IMR-90 (cell line): ENCODE measurements at places on chromosomes 3 and 15. TPM values are rescaled to one million over a fixed set of nuclear protein-coding genes. Genes with fewer than 3 reads are reported as not detected.

- DNase-seq, result no peak
Measured at GRCh38 chr3:171700653-171701052, 109.6 kb downstream of the PLD1 start.

DNA sequence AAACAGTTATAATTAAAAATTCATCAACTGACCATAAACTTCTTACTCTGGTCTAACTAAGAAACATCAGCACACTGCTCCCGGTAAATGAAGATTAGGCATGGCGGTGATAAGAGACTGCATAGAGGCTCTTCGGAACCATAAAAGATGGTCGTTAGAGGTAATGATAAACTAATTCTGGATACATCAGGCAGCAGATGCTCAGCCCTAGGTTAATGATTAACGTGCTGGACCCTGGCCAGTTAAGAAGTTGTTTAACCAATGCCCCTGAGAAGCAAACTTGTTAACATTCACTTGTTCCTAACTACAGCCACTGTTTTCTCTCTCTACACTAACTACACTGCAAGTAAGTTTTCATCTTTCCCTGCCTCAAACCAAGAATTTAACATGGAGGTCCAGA, 111.5 kb downstream of the PDZRN3 start:
- DNase-seq, result no peak

DNA sequence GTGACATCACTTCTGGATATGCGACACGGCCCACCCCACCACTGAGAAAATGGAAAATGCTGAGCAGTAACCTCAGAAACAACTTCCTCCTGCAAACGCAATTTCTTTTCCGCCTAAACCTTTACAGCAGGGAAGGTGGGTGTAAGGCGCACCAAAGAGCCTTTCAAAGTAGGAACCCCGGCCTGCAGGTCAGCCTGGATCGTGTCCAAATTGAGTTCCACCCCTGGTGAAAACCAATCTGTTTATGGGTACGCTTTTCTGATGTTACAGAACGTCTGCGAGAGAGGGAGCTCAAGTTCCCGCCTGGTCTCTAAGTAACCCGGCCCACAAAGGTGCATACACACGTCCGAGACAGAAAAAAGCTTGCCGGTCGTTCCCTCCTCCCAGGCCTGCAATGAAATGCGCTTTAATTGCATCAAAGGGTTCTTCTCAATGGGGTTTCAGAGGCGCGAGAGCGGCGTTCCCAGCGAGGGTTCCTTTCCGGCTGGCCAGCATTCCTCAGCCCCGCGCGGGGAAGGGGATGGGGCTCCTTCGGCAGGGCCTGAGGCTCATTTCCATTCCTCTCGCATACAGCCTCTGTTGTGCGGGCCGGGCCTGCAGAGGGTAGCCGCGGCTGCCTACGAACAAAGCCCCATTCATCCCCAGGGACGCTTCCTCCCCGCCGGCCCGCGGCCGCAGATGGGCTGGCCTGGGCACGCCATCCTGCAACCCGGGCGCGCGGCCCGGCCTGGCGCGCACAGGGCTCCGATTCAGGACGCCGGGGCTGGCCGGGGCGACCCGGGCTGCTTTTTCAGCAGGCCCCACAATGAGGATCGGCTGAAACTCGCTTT, 138.1 kb downstream of the TMCO5A start:
- DNase-seq, result peak; percentile 71

DNA sequence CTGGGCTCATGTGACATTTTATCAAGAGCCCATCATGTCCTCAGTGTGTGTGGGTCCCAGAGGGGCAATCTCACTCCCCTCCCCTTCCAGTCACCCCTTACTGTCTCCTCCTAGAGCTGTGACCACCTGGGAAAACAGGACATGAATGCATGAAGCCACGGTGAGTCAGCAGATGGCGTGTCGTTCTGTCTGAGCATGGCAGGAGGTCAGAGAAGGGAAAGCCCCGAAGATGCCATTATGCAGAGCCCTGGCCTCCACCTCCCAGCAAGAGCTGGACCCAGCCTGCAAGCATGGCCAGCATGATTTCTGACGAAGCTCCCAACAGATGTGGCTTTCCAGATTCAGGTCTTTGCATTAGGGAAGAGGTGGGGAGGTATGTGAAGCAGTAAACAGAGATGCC, 118.5 kb downstream of the TLE3 start:
- peak; percentile 18 for DNase-seq

DNA sequence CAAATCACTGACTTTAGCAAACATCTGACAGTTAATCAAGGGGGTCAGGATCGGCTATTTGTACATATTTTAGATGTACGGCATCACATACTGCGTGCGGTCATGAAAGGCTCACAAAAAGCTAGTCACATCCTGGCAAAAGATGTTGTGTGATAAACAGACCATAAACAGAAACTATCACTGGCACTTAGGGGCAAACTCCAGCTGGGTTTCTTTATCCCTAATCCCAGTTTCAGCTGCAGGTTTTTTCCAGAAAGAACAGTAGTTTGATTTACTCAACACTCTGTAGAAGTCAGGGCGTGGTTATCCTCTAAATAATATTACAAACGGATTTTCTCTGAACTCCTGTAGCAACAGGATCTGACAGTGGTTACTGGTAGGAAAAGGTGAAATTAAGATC, 112.4 kb upstream of the BHLHE40 start:
- peak; percentile 30 for DNase-seq

DNA sequence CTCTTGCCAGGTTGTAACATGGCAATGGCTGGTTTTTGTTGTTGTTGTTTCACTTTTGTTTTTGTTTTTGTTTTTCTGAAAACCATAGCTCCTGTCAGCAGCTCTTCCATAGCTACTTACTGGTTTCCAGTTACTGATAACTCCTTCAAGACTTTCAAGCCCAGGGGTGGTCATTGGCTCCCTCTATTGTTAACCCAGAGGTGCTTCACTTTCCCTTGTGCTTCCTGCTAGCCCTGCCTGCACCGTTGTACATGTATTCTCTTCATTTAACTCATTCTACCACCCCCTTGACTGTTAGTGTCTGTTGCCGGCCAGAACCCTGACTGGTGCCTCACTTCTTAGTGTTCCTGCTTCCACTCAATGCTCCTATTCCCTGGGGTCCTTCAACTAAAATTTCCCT, 4.2 kb upstream of the TRAT1 start:
- DNase-seq, result peak; percentile 10

CPEB1 gene
- total RNA-seq, result 6.9 and 12.5 TPM in 2 replicates

SKOR1 gene
- not detected in 2 replicates for total RNA-seq

GRCh38 chr3:58352626-58353025, 19.9 kb downstream of the PXK start:
- DNase-seq, result no peak

DNA sequence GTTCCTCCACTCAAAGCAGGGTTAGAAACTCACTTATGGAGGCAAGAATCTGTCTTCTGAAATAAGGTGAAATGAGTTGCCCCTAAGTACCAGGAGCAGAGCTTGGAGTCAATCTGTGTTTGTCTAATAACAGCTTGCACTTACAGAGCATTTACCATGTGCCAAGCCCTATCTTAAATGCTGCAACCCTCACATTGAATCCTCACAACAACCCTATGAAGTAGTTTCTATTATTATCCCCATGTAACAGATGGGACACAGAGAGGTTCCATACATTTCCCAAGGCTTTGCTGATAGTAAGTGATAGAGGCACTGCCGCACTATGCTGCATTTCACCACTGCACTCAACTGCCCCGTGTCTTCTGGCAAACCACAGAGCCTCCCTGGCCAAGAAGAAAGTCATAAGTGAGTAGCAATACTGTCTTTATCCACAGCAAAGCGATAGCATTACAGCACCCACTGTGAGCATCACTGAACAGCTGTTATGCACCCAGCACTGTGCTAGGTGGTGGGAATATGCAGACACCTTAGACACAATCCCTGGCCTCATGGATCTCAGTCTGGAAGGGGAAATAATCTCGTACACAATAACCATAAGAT, 141.5 kb downstream of the SSR3 start:
- DNase-seq, result no peak

SHQ1 gene
- 19.4 and 28.6 TPM in 2 replicates for total RNA-seq

DNA sequence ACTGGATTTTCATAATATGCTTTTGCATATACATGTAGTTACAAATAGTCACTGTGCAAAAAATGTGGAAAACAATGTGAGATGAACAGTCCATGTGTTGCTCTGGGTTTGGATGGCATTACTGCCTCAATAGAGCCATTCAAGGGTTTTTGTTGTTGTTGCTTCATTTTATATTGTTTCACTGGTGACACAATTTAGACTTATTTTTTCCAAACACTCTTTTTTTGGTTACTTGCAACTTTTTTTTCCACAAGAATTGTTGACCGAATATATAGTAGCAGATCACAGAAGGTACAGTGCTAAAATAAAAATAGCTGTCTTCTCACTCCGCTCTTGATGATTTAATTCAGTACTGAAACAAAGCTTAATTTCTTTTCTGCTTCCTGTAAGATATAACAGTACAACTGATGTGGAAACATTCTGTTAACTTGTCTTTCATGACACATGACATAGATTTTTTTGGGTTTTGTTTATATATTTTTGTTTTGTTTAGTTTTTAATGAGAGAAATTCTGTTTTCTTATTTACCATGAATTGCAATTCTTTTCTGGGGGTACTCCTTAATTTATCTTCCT, 618.6 kb downstream of the NAALADL2 start:
- no peak for DNase-seq
